ENCODE measurements at places on chromosomes 6 and 20.

DNA sequence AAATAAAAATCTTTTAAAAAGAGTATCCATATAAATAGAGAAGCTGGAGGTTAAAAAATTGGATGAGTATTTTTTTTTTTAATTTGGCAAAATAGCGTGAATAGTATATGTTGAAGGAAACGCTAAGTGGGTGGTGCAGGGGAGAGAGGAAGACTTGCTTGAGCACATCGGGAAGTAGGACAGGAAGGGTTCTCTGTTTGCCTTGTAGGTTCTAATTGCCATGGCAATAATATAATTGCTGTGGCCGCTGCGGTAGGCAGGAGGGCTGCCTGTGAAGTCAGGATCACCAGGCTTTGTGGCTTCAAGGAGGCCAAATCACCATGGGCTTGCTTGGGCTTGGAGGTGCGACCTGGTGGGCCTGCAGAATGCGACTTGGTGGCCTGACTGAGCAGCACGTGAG is 35.1 kb downstream of the IGF2R start:
- DNase-seq, result no peak

GRCh38 chr6:143018955-143019354 is 41.7 kb upstream of the AIG1 start:
- no peak for DNase-seq

- DNase-seq, result no peak
Observed at GRCh38 chr6:128713461-128713860, 169.5 kb upstream of the LAMA2 start.

- no peak for DNase-seq
Observed at GRCh38 chr6:96899019-96899418, 1.3 kb upstream of the NDUFAF4 start.

GRCh38 chr6:2482773-2483172 is 237.4 kb upstream of the GMDS start:
- DNase-seq, result no peak

- no peak for DNase-seq
Observed at GRCh38 chr6:89050155-89050554, 30.4 kb upstream of the PNRC1 start.

- DNase-seq, result no peak
Observed at GRCh38 chr20:41468994-41469600, 102.5 kb upstream of the EMILIN3 start.

DNA sequence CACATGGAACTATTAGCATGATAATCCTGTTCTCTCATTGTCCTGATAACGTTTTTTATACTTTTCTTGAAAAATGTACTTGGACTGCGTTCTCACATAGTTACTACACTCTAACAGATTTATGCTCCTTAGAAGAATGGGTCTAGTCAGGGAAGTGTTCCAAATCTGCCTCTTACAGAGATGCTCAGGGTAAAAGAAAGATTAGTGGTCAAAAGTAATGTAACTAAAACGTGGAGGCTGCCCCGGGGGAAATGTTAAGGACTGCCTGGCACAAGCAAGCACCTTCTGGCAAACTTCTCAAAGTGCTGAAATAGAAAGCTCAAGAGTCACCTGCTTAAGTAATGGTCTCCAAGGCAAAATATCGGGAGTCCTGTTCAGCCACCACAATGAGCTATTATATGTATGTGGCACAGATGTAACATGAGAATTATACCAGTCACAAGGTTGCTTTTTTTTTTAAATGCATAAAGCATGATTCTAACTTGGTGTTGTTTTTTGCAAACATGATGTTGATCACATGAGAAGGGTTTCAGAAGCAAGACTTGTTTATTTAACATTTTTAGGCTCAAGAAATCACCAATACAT is 244.5 kb upstream of the JARID2 start:
- no peak for DNase-seq

DNA sequence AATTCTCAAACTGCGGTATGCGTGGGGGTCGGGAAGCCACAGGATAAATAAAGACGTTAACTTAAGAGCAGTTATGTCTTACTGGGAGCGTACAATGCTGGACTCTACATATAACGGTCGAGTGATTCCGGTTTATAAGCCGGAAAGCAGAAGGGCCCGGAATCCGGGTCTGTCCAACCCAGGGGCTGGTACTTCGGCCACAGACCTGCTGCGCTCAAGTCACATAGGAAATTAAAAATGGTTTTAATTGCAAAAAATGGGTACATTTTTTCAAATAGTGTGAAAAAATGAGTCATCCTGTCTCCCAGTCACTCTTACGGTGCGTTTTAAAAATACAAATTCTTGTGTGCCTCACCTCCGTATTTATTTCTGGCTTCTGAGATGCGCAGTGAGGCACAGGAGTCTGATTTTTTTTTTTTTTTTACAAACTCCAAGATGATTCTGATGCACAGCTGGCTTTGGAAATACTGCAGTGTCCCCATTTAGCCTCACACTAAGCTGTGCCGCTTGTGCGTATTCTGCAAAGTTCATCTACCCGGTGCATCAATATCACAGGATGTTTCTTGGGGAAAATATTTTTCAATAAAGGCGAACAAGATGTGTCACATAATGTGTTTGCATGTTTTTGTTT is 1.0 kb downstream of the PCIF1 start:
- DNase-seq, result no peak

DNA sequence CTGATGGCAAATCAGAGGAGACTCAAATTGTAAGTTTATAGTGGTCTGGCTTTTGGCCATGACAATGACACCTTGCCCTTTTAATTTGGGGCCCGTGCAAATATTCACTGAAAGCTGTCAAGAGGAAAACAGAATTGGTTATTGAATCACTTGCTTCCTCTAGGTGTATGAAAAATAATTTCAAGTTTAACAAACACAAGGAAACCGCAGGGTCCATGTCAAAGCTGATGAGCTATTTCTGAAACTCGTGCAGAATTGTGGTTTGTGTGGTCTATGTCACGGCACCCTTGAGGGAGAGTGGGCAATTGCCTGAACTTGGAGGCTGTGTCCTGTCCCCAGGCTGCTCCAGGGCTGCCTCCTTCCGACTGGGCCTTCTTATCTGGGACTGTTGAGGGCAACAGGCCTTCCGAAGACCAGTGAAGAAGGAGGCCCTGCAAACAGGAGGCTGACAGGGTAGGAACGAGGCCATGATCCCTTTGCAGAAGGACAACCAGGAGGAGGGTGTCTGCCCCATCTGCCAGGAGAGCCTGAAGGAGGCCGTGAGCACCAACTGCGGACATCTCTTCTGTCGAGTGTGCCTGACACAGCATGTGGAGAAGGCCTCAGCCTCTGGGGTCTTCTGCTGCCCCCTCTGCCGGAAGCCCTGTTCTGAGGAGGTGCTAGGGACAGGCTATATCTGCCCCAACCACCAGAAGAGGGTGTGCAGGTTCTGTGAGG is 788 bp downstream of the TRIM40 start:
- DNase-seq, result no peak

DNA sequence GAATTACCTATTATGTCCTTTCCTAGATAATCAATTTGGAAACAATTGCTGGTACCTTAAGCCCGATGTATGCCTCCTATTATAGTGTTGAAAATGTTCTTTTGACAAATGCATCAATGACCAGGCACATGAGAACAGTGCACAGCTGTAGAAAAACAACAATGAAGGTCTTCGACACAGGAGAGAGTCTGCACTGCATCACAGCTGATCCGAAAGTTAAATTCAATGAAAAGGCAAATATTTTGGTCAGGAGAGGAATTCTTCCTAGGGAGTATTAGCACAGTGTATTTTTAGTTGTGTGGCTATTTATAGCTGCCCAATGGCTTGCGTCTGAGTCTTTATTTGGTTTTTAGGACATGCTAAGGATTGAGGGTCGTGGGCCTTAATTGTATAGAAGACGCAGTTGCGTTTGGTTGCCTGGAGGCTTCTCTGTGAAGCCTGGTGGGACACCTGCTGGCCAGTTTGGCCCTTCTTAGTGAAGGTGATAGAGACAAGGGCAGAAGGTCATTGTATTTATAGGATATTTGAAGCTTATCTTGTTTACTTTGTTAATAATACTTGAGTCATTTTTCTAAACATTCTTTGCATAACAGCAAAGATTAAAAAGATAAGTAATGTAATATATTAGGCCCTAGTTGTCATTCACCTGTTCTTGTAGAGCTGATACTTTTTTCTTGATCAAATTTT is 72.3 kb downstream of the CDYL start:
- no peak for DNase-seq

- no peak for DNase-seq
Observed at GRCh38 chr6:16602035-16602434, 159.2 kb downstream of the ATXN1 start.

- DNase-seq, result no peak
Observed at GRCh38 chr20:11553603-11554002, 364.1 kb upstream of the BTBD3 start.

- no peak for DNase-seq
Observed at GRCh38 chr6:16352258-16352635, 113.9 kb downstream of the GMPR start.

GRCh38 chr6:25311331-25311840 is 32.2 kb downstream of the CARMIL1 start:
- no peak for DNase-seq

GRCh38 chr6:100203400-100203799 is 209.4 kb upstream of the MCHR2 start:
- no peak for DNase-seq

DNA sequence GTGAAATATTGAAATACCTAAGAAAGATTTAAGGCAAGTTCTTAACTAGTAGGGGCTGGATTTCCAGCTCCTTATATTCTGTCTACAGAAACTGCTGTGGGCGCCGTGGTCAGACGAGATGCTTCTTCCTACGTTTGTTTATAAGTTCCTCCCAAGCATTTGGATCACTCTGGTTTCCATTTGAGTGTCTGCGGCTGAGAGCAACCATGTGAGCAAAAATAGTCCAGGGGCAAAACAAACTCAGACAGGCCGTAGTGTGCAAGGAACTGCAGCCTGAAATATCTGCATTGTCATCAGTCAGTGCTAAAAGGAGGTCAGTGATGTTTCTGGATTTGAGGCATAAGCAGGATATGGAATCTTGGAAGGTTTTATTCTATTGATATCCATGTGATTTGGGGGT is 485.9 kb upstream of the JAG1 start:
- DNase-seq, result no peak

- no peak for DNase-seq
Observed at GRCh38 chr6:146914489-146915483, 289.4 kb upstream of the STXBP5 start.

DNA sequence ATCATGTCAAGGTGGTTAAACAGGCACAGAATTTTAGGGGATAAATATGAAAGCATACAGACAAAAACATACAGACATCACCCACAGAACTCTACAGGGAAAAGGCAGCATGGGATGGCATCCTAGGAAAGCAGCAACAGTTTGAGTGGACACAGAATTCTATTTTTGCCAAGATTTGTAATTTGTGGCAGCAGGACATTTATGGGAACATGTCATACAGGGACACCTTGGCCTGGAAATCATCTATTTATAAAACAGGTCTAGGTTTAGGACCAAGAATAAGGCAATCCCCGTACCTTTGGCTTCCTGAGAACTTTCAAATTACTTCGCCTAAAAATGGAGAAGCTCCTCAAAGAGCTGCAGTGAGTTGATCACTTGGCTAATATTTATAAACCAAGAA is 17.5 kb downstream of the ARHGAP18 start:
- DNase-seq, result no peak

DNA sequence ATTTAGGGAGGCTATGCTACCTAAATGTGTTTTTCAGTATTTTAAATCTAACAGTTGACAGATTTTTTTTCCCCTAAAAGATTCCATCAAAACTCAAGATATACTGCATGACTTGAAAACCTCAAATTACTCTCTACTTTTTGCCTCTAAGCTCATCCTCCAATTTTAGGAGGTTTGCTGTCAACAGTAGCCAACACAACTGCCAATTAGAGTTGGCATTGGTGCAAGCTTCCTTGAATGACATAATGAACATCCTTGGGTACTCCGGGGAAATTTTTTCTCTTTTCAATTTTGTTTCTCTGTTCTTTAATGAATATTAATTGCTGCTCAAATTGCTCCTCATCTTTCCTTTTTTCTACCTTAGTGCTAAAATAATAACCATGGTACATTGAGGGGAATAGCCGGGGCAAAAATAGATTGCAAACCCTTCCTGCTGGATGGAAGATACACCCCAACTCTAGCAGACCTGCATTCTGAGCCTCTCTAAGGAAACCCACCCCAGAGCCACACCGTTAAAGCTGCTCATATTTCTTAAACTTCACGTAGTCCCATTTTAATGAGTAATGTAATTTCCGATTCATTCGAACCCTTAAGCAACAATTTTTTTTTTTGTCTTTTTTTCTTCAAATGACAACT is 34.3 kb downstream of the SLC22A23 start:
- no peak for DNase-seq

- DNase-seq, result no peak
Observed at GRCh38 chr20:23142162-23143050, 56.3 kb upstream of the CD93 start.

GRCh38 chr6:69868252-69868804 is 2.0 kb downstream of the COL19A1 start:
- DNase-seq, result no peak

GRCh38 chr6:35018746-35019145 is 122.4 kb downstream of the TCP11 start:
- no peak for DNase-seq

- no peak for DNase-seq
Observed at GRCh38 chr6:145765449-145765848, 30.1 kb upstream of the EPM2A start.

- no peak for DNase-seq
Observed at GRCh38 chr6:158121335-158121734, 46.7 kb downstream of the SERAC1 start.

- no peak for DNase-seq
Observed at GRCh38 chr6:107511511-107511993, 21.6 kb downstream of the SOBP start.

GRCh38 chr20:49540687-49541435 is 27.1 kb downstream of the PTGIS start:
- DNase-seq, result no peak

- no peak for DNase-seq
Observed at GRCh38 chr6:30344191-30344867, 627 bp upstream of the RPP21 start.

DNA sequence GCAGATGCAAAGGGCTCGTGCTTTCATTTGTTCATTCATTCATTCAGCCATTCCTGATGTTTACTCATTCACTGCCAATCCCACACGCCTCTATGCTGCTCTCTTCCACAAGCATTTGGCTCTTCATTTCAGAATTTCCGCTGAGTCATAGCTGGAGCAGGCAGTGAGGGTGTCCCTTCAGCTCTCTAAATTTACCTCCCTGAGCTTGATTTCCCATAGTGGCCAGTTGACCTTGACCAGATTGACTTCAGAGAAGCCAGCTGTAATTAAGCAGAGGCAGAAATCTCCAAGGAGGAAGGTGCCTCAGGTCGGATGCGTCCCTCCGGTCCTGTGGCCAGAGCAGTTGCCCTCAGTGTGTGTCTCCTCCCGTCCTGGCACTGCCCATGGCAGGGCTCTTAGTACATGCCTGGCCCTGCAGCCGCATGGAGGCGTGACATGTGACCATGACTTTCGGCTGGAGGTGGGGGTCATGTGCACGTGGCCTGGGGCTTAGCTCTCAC is 267.2 kb upstream of the ECI2 start:
- no peak for DNase-seq

DNA sequence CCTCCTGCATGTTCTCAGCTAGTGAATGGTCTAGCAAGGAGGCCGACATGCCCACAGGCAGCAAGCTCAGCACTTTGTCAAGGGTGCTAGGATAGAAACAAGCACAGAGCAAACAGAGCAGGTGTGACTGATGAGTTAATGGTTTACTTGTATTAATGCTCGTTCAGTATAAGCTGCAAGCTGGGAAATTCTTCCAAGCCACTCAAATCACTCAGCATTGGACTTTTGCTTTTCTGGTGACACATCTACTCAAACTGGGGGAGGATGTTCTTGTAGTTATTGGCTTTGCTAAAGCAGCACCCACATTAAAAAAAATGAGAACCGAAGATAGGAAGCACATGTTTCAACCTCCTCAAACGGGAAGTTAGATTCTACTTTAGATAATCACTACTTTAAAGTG is 43.1 kb upstream of the NEDD9 start:
- no peak for DNase-seq

- no peak for DNase-seq
Observed at GRCh38 chr6:72651967-72652956, 30.4 kb downstream of the KCNQ5 start.
